Effector memory CD4-positive, alpha-beta T cell (primary cell): ENCODE measurements at places on chromosomes 3 and 15.

DNA sequence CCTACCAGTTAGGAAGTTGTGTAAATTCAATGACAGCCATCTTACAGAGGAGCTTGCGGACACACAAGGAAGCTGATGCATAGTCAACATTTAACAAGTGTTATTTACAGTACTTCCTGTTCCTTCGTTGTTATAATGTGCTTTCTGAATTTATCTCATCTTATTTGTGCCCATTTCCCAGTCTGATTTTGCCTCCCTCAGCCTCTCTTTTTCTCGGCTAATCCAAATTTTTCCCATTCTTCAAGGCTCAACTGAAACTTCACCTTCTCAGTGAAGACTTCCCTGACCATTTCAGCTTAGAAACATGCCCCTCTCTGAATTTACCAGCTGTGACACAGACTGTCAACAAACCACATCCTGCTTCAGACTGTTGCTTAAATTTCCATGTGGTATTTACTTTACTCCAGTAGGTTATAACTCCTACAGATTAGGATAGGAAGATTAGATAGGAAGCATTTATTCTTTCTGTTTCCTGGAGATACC lies 55.7 kb upstream of the CP start:
- DNase-seq, result no peak

DNA sequence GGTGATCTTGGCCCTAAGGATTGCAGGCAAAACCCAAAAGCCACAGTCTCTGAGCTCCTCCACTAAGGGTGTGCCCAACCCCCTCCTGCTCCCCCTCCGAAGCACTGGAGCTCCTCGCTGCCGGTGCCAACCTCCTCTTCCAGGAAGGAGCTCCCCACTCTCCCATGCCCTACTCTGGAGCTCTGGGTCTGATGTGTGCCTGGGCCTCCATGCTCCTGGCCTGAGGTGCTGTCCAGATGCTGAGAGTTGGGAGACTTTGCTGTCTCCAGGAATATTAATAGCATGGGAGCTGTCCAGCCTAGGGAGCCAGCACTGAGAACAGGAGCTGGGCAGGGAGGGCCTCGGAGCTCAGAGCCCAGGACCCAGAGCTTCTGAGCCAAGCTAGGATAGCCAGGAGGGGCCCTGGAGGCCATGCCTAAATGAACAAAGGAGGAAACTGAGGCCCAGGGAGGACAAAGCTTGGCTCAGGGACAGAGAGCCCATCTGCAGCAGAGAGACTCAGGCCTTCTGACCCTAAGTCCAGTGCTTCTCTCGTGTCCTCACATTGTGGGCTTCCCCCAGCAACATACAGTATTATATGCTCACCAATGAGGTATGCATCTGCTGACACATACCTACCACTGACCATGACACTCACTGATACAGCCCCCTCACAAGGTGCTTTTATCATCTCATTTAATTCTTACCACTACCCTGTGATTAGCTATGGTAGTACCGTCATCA lies 36.9 kb upstream of the HERC1 start:
- DNase-seq, result no peak

DNA sequence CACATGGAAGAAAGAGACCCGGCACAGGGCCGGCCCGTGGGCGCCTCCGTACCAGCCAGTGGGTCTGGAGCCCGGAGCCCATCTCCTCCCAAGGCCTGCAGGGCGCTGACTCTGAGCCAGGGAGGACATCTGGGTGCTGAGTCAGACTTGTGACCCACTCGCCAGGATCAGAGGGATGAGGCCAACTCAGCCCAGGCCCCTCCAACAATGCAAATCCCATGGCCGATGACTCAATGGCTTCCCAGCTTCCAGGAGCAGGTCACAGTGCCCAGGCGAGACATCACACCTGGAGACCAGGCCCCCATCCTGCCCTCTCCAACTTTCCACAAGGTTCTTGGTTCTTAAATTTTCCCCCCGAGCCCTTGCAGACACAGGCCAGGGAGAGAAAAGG lies 95.1 kb downstream of the LRIG1 start:
- DNase-seq, result no peak

DNA sequence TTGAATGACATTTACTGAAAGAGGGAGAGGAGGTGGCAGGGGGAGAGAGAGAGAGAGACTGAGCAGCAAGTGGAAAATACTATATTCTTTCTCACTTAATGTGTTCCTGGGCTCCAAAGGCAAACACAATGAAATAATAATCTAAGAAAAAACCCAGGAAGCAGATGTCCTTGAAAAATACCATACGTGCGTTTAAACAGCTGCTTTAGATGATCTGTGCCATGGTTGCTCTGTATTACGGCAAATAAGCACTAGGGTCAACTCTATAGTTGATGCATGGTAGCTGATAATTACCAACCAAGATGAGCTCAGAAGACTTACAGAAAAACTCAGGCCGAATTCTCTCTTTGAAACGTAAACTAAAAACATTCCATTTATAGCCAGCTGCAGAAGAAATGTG lies 410.3 kb upstream of the TBL1XR1 start:
- no peak for DNase-seq

DNA sequence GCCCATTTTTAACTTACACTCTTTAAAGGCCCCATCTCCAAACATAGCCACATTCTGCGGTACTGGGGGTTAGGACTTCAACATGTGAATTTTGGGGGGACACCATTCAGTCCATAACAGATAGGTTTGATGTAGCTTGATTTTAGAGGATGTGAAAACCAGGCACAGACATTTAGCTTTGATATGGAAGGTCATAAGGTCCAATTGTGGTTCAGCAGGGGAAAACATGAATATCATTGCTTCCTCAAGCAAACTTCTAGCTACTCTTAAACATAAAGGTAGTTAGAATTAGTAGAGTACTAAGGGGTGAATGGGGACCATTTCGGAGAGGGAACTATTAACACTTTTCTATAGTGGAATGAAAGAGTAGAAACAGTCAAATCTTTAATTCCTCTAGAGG lies 13.6 kb upstream of the NFKBIZ start:
- DNase-seq, result no peak

DNA sequence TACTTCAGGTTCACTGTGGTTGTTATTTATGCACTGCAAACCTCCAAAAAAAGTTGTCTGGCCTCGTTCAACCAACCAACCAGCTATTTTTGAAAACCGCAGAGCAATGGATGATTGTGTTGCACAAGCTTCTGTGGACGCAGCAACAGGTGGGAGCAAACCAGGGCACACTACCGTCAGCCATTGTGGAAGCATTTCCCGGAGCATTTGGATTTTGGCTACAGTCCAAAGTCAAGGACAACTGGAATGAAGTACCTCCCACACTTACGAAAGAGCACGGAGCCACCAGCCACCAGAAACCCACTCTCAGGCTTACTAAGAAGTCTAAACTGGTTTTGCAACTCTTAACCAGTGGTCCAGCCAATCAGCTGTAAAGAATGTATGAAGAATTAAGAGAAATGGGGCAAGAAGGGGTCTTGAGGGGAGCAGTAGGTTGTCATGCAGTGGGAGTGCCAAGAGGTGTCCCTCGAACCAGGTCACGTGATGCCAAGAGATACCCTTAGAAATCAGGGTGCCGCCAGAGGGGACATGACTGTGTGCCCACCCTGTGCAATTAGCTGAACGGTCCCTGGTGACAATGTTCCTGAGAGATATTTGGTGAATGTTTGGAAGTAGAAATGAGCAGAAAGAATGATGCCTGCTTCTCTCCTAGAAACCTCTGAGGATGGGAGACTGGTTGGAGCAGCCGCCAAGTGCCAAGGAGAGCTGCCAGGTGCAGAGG lies 68.9 kb upstream of the PCSK6 start:
- no peak for DNase-seq

- no peak for DNase-seq
Observed at GRCh38 chr3:99774467-99774866, 43.2 kb upstream of the CMSS1 start.

GRCh38 chr15:51424780-51425179 lies 83.3 kb downstream of the GLDN start:
- DNase-seq, result no peak

DNA sequence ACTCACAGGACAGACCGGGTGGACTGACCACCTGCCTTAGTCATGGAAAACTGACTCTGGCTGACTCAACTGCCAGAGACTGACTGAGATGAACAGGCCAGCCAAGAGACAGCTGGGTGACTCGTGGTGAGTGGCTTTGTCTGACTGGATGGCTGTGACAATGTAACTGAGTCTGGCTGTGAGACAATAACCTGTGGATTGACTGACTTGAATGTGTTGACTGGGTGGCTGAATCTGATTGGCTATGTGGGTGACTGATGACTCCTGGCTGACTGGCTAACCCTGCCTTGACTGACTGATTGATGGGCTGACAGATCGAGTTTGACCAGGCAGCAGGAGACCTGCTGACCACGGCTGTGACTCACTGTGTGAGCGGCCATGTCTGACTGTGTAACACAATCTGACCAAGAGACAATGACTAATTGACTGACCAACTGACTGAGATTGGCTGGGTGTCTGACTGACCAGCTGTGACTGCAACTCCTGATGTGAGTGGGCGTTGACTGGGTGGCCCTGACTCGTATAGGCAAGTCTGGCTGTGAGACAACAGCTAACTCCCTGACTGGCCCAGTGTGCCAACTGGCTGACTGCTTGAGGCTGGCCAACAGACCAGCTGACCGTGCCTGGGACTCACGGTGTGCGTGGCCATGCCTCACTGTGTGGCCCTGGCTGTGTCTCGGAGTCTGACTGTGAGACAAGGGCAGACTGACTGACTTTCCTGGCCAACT lies 509.1 kb downstream of the SHQ1 start:
- DNase-seq, result no peak

DNA sequence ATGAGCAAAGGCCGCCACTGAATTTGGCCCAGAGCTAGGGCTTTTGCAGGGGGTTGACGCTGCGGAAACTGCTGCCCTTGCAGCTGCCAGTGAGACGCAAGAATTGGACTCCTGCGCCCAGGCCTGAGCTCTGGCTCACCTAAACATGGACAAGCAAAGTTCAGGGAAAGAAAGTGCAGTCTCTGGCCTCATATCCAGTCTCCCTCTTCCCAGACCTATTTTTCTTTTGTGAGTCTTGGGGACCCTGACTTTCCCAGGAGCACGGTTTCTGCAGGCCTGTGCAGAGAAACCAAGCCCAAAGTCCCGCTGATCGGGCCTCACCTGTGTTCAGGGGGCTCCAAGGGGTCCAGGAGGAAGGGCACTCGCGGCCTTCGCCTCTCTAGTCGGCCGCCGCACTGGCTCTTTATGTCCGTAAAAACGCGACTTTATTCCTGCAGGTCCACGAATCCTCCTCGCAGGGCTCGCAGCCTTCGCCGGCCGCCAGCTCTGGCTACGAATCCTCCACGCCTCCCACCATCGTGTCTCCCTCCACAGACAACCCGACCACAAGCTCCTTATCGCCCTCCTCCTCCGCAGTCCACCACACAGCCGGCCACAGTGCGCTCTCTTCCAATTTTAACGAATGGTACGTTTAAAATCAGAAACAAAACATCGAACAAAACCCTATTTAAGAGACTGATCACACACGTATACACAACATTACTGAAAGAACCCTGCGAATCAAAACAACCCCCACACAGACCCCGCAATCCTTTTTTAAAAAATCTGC lies 3.9 kb downstream of the ZIC1 start:
- DNase-seq, result no peak

DNA sequence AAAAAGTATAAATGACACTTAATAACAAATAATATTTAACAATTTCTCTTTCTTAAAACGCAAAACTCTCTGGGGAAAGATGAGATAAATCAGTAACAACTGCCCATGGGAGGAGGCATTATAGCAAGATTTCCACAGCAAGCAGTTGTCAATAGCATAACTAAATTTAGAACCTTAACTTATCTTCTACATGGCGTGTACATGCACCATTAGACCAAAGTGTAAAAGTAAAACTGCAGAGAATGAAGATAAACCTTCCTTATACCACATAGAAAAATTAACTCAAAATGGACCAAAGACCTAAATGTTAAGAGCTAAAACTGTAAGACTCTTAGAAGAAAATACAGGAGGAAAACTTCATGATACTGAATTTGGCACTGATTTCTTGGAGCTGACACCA lies 39.9 kb downstream of the MYO5A start:
- no peak for DNase-seq

DNA sequence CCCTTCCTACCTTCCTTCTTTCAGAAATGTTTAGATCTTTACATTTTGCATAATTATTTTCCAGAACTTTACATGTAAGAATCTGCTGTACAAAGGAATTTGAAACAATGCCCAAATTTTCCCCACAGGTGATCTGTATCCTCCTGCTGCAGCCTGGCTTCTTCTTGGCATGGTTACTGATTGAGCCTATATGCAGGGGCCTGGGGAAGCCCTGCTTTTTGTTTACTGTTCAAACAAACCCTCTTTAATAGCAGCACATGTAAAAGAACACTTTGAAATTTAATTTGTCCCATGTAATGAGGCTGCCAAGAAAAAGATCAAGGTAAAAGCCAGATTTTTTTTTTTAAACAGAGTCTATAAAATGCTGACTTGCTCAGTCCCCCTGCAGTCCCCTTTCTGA lies 432.2 kb downstream of the TUSC7 start:
- no peak for DNase-seq

DNA sequence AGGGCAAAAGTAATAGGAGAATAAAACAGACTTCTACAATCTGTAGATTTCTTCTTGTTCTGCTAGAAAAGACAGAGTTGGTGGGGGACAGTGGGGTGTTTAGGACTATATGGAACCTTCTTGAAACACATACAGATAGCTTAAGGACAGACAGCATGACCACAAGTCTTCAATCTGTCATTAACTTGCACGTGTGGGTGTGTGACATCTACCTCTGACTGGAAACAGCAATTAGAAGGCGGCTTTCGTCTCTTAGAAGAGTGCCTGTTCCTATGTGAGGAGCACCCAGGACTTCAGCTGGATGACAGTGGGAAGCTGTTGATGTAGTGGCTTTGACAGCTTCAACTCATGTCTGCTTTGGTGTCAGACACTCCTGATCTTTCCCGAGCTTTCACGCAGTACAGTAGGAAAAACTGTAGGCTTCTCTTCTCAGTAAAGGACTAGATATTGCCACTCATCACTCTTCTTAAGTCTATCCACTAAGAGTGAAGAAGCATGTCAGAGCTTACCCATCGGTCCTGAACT lies 44.5 kb downstream of the TYRO3 start:
- DNase-seq, result no peak

- DNase-seq, result no peak
Observed at GRCh38 chr15:82129761-82130160, 83.9 kb upstream of the MEX3B start.

DNA sequence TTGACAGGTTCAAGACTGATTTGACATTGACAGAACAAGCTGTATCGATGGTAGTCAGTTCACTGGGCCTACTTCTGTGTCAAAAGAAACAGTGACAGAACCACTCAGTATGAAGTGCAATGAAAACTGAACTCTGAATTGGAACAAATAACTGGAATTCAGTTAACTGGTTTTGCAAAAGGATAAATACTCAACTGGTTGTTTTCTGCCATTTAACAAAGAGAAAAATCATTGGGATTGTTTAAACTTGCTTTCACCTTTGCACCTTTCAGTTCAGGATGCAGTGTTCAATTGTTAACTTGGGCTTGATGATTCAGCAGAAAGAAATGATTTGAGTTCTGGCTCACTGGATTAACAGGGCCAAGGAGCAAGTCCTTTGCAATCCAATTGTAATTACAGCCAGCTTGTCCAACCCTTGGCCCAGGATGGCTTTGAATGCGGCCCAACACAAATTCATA lies 4.9 kb downstream of the BTD start:
- no peak for DNase-seq

- DNase-seq, result no peak
Observed at GRCh38 chr3:154151969-154152368, 30.8 kb downstream of the ARHGEF26 start.
